Mammary epithelial cell (primary cell): ENCODE measurements at places on chromosomes 5 and 9.

GRCh38 chr5:84603568-84604185 lies 219.0 kb upstream of the EDIL3 start:
- DNase-seq = peak; percentile 80

DNA sequence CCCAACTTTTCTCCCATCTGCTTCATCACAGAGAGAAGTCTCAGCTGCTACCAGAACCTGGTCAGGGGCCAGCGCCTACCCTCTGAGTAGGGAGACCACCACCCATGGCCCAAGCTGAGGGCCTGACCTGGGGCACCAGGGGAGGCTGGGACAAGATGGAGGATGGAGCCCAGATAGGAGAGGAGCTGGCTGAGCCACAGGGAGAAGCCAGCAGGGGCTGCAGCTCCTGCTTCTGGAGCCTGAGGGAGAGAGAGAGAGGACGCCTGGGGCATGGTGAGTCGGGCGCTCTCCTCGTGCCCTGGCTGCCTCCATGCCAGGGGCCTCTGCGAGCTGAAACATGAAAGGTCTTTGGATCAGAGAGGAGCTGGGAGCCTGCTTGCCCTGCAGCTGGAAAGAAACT lies 1.4 kb upstream of the FOXI1 start:
- no peak for DNase-seq

- no peak for DNase-seq
Measured at GRCh38 chr5:126481243-126481642, 58.0 kb downstream of the GRAMD2B start.

DNA sequence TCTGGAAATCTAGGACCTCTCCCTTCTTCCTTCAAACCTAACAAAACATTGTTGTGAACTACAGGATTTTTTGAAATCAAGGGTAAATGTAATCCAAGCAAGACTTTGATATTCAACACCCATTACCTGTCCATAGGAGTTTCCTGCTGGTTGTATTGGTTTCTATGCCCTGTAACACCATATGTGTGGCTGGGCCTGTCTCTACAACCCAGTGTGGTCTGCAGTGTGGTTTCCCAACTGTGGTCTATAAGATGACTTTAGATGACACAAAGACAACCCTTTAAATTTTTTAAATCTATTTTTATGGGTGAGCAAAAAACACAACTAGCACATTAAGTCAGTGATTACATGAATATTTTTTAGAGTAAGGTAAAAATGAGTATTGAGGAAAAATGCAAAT lies 93.1 kb downstream of the SMIM15 start:
- DNase-seq = peak; percentile 9

DNA sequence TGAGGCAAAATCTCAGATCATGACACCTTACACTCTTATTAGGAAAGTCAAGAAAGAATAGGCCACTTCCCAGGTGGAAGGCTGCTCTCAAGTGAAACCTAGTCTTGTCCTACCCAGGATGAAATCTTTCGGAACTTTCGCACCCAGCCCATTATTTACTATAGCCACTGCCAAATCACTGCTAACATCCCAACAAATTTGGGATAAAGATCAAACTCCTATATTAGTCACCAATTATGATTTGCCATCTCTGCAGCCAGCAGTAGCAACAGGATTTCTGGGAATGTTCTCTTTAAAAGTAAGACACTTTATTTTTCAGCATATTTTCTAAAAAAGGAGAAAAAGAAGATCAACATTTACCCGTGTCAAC lies 224.6 kb downstream of the GAS1 start:
- DNase-seq = no peak

- no peak for DNase-seq
Measured at GRCh38 chr9:132288966-132289365, 65.8 kb downstream of the SETX start.

DNA sequence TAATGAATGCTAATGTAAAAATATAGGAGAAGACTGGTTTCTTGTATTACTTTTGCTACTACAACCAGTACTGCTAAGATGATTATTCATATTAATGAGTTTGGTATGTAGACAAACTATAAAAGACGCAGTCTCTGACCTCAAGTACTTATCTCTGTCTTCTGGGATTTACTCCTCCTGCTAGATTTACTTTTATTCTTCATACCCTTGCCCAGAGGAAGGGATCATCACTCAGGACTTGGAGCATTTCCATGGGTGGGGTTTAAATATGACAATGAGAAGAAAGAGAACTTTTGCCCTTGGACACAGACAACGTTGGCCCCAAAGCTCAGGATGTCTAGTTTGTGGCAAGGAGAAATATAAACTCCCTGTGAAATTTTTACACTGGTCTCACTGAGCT lies 126.1 kb downstream of the BNC2 start:
- DNase-seq = no peak

- no peak for DNase-seq
Measured at GRCh38 chr5:33679791-33680190, 212.0 kb downstream of the ADAMTS12 start.

DNA sequence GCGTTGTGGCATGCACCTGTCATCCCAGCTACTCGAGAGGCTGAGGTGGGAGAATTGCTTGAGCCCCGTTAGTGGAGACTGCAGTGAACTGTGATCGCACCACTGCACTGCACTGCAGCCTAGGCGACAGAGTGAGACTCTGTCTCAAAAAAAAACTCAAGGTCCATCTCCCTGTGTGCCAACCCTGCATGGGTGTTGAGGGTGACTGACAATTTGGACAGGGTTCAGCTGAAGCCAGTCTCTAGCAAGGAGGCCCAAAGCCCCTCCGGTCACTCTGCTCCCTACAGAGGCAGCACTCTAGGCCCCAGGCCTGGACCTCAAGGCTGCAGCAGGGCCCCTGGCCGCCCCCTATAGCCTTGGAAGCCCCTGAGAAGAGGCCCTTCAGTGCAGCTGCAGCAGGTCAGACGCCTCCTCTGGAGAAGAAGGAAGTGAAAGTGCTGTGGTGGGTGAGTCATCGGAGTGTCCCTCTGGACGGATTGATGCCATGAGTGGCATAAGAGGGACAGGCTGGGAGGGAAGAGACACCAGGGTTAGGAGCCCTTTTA lies 39.2 kb upstream of the NEK6 start:
- DNase-seq = peak; percentile 58

GRCh38 chr5:96946381-96946780 lies 10.5 kb downstream of the LNPEP start:
- DNase-seq = no peak
